ENCODE measurements at places on chromosomes 2 and 18. TPM values are rescaled to one million over a fixed set of nuclear protein-coding genes. Genes with fewer than 3 reads are reported as not detected.

The PLGLB1 gene
- not detected for total RNA-seq

The GNLY gene
- total RNA-seq: not detected

The SLC16A14 gene
- total RNA-seq: not detected

The TEKT4 gene
- not detected for total RNA-seq

The EFR3B gene
- 0.17 TPM for total RNA-seq

The CKAP2L gene
- total RNA-seq: 35.7 TPM

The ARHGEF4 gene
- total RNA-seq: 1.3 TPM

- H3K27ac ChIP-seq: no peak overlapping the region
- no peak overlapping the region for H3K4me3 ChIP-seq
- H3K27me3 ChIP-seq: peaks cover 2% of the 10 kb centered on the region
- no peaks in the 10 kb centered on the region for H3K36me3 ChIP-seq
These were observed 32.9 kb downstream of the CD28 start for GRCh38 chr2:203739351-203739750.

DNA sequence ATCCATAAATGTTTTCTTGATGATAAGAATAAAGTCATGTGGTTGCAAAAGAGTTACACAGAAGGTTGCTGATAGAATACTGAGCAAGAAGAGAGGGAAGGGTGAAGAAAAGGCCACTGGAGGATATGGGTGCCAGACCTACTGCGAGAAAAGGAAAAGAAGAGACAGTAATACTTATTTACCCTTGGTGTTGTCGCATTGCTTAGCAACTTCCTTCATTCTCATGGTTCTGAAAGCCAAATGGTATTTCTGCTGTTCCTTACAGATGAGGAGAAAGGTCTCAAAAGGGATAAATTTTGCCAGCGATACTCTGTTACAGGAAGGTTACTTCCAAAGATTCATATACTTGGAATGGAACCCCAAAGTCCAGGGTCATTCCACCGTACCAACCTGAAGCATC, 62.5 kb downstream of the LHCGR start:
- H3K4me1 ChIP-seq: no peaks in the 10 kb centered on the region
- H3K27ac ChIP-seq: no peak overlapping the region
- no peak overlapping the region for H3K4me3 ChIP-seq

GRCh38 chr18:74457725-74458421, 765 bp upstream of the DIPK1C start:
- H3K36me3 ChIP-seq: no peaks in the 10 kb centered on the region
- H3K4me1 ChIP-seq: no peaks in the 10 kb centered on the region
- DNase-seq: no peak
- peaks cover 51% of the 10 kb centered on the region for H3K27me3 ChIP-seq

DNA sequence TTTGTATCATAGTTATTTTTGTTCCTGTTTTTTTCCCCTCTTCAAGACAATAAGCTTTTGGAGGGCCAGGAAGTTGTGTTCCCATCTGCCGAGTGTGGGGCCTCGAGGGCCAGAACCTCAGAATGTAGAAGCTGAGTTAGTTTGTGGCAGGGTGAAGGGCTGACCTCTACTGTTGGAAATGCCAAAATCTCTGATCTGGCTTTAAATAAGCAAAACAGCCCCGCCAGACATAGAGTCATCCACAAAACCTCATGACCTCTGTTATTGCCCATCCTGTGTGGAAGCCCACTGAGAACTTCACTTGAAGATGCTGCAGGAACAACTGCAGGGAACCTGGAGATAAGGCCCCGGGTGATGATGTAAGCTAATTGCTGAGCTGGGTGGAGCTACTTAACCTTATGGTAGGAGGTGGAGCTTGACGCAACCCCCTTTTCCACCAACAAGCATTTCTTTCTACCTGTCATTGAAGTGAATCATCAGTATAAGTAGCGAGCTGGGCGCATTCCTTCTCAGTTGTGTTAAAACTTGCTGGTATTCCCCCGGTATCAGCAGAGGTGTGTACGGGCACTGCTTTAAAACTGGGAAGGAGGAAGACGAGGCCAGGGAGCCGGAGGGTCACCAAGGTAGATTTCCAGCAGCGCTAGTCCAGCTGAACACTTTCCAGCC, 177.2 kb downstream of the NEDD4L start:
- peak overlapping the region; percentile 85 for H3K4me3 ChIP-seq
- peak; percentile 70 for DNase-seq
- H3K4me1 ChIP-seq: peaks cover 84% of the 10 kb centered on the region
- no peaks in the 10 kb centered on the region for H3K27me3 ChIP-seq
- no peaks in the 10 kb centered on the region for H3K36me3 ChIP-seq
- H3K27ac ChIP-seq: peak overlapping the region; percentile 95

- H3K4me1 ChIP-seq: no peaks in the 10 kb centered on the region
- peaks cover 15% of the 10 kb centered on the region for H3K27me3 ChIP-seq
- DNase-seq: no peak
- no peak overlapping the region for H3K27ac ChIP-seq
- no peak overlapping the region for H3K4me3 ChIP-seq
These were observed 12.2 kb upstream of the NFATC1 start for GRCh38 chr18:79383388-79384056.

GRCh38 chr2:157933160-157933920, 57.2 kb upstream of the ACVR1 start:
- no peaks in the 10 kb centered on the region for H3K4me1 ChIP-seq
- DNase-seq: no peak
- H3K4me3 ChIP-seq: no peak overlapping the region
- no peak overlapping the region for H3K27ac ChIP-seq
- H3K36me3 ChIP-seq: no peaks in the 10 kb centered on the region
- peaks cover 4% of the 10 kb centered on the region for H3K27me3 ChIP-seq

- no peak overlapping the region for H3K27ac ChIP-seq
- H3K36me3 ChIP-seq: no peaks in the 10 kb centered on the region
- H3K27me3 ChIP-seq: peaks cover 1% of the 10 kb centered on the region
- peak overlapping the region; percentile 18 for H3K4me3 ChIP-seq
- H3K4me1 ChIP-seq: peaks cover 35% of the 10 kb centered on the region
These were observed 53.4 kb downstream of the CHN1 start for GRCh38 chr2:174951745-174952144.

DNA sequence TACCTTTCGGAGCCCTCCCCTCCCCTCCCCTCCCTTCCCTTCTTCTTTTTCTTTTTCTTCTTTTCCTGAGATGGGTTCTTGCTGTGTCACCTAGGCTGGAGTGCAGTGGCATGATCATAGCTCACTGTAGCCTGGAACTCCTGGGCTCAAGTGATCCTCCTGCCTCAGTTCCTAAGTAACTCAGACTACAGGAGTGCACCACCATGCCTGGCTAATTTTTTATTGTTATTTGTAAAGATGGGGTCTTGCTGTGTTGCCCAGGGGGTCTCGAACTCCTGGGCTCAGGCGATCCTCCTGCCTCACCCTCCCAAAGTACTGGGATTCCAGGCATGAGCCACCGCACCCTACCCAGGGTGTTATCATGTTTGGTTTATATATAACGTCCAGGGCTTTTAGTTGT, 66.7 kb downstream of the ASB1 start:
- no peak overlapping the region for H3K4me3 ChIP-seq
- H3K4me1 ChIP-seq: no peaks in the 10 kb centered on the region
- H3K27ac ChIP-seq: no peak overlapping the region
- H3K27me3 ChIP-seq: peaks cover 32% of the 10 kb centered on the region

GRCh38 chr2:178909507-178909906, 102.3 kb upstream of the TTN start:
- DNase-seq: no peak
- H3K27ac ChIP-seq: no peak overlapping the region
- no peak overlapping the region for H3K4me3 ChIP-seq
- H3K4me1 ChIP-seq: peaks cover 22% of the 10 kb centered on the region
- H3K27me3 ChIP-seq: peaks cover 2% of the 10 kb centered on the region

DNA sequence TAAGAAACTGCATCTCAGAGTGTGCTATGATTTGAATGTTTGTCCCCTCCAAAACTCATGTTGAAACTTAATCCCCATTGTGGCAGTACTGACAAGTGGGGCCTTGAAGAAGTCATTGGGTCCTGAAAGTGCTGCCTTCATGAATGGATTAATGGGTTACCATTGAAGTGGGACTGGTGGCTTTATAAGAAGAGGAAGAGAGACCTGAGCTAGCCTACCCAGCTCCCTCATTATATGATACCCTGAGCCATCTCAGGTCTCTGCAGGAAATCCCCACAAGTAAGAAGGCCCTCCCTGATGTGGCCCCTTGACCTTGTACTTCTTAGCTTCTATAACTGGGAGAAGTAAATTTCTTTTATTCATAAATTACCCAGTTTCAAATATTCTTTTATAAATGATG, 526.8 kb downstream of the XIRP2 start:
- H3K4me1 ChIP-seq: no peaks in the 10 kb centered on the region
- no peak for DNase-seq
- H3K4me3 ChIP-seq: no peak overlapping the region
- H3K36me3 ChIP-seq: 0 out of 2 replicates have a peak, but pooled peaks cover 4% of the 10 kb centered on the region
- H3K27ac ChIP-seq: no peak overlapping the region

DNA sequence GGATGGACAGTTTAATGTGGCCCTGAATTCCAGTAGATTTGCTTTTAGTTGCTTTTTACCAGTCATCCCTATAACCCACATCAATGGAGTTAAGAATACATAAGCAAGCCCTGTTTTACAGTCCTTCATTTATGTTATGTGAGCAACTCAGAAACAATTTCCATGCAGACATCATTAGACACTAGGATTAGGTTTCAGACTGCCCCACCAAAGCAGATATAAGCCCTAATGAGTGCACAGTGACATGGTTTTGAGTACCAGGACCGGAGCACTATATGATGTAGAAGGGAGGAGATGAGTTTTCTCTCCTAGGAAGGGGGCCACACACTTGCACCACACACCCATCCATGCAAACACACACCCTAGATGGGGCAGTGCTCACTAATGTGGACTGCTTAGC, 15.5 kb downstream of the KCNS3 start:
- no peaks in the 10 kb centered on the region for H3K4me1 ChIP-seq
- H3K4me3 ChIP-seq: no peak overlapping the region
- H3K36me3 ChIP-seq: no peaks in the 10 kb centered on the region
- no peak overlapping the region for H3K27ac ChIP-seq
- no peak for DNase-seq

DNA sequence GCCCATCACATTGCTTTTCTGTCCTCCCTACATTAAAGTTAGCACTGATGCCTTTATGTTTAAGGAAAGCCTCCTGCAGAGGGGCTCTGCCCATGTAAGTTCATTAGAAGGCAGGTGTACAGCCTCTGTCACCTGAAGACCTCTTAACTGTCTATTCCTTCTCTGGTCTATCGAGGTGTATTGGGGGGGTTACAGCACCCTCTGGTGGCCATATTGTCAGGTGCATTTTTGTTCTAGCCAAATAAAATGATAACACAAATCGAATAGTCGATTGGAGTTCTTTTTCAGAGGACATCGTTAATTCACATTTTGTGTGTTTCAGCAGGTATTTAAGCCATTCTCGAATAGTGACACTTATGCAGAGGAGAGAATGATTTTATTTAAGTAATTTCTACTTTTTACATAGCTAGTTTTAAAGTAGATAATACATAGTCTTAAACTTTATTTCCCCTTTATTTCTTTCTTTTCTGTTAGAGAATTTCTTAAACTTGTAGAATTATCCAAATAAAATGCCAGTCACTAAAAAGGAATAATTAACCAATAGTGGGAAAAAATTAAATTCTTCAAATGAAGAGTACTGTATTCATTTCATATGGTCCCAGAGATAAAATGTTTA, 136.8 kb downstream of the NEDD4L start:
- no peak for DNase-seq
- no peak overlapping the region for H3K27ac ChIP-seq
- peaks cover 26% of the 10 kb centered on the region for H3K4me1 ChIP-seq
- H3K27me3 ChIP-seq: peaks cover 9% of the 10 kb centered on the region

DNA sequence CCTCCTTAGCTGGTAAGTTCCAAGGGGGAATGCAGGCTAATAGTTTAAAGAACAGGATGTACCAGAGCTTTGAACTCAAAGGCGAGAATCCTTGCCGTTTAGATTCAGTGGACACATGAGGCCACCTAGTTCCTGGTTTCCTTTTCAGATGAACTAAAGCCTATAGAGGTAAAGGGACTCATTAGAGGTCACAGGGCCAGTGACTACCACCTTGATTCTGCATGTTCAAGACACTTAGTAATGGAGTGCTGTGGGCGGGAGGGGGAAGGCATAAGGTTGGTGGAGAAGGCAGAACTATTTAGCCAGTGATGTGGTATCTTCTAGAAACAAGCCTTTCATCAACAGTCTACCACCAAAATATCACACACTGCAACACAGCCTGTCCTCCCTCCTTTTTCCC, 47.9 kb downstream of the ARHGEF33 start:
- no peaks in the 10 kb centered on the region for H3K36me3 ChIP-seq
- H3K27ac ChIP-seq: no peak overlapping the region
- no peaks in the 10 kb centered on the region for H3K27me3 ChIP-seq
- no peak for DNase-seq

DNA sequence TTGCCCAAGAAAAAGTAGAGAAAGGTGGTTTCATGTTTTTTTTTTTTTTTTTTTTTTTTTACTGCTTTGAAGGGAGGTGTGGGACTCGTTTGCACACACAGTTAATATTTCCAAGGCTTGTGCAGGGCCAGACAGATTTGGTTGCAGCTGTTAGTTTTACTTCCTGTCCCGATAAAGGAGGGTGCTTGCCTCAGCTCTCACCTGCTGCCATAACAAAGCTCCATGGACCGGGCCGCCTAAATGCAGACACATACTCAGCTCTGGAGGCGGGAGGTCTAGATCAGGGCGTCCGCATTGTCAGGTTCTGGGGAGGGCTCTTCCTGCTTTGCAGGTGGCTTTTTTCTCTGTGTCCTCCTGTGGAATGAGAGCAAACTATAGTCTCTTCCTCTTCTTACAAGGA, 69.9 kb downstream of the ODC1 start:
- H3K27ac ChIP-seq: no peak overlapping the region
- peaks cover 26% of the 10 kb centered on the region for H3K4me1 ChIP-seq
- no peak for DNase-seq

DNA sequence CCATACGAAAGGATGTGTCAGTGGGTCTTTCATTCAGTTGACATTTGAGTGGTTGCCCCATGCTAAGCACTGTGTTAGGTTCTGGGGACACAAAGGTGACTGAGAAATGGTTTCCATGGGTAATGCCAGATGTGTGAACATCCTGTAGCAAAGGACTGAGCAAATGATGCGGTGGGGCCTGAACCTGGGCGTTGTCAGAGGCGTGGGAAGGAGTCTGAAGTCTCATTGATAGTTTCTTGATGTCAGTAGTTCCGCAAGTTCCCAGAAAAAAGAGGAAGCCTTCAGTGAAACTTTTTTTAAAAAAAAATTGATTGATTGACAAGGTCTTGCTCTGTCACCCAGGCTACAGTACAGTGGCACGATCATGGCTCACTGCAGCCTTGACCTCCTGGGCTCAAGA, 56.9 kb downstream of the LIMS1 start:
- no peak overlapping the region for H3K4me3 ChIP-seq
- no peak for DNase-seq
- peaks cover 92% of the 10 kb centered on the region for H3K4me1 ChIP-seq
- H3K36me3 ChIP-seq: no peaks in the 10 kb centered on the region
- H3K27ac ChIP-seq: peak overlapping the region; percentile 3
- H3K27me3 ChIP-seq: no peaks in the 10 kb centered on the region

GRCh38 chr2:102703748-102704147, 58.1 kb upstream of the TMEM182 start:
- no peak overlapping the region for H3K4me3 ChIP-seq
- peaks cover 6% of the 10 kb centered on the region for H3K4me1 ChIP-seq
- no peaks in the 10 kb centered on the region for H3K36me3 ChIP-seq
- no peak overlapping the region for H3K27ac ChIP-seq
- H3K27me3 ChIP-seq: peaks cover 15% of the 10 kb centered on the region

GRCh38 chr2:27651056-27651455, 12.4 kb downstream of the SUPT7L start:
- peaks cover 52% of the 10 kb centered on the region for H3K4me1 ChIP-seq
- H3K36me3 ChIP-seq: peaks cover 62% of the 10 kb centered on the region
- no peak for DNase-seq
- no peaks in the 10 kb centered on the region for H3K27me3 ChIP-seq

- peak overlapping the region; percentile 19 for H3K27ac ChIP-seq
- peaks cover 30% of the 10 kb centered on the region for H3K36me3 ChIP-seq
- no peak overlapping the region for H3K4me3 ChIP-seq
- H3K27me3 ChIP-seq: peaks cover 2% of the 10 kb centered on the region
These were observed 60.1 kb downstream of the MOB4 start for GRCh38 chr2:197575987-197576386.

All from HFFc6 (cell line).